ENCODE measurements at places on chromosomes 3 and 15.
A peak's percentile ranks its signal among the peaks of the same experiment; 100 is the strongest.

DNA sequence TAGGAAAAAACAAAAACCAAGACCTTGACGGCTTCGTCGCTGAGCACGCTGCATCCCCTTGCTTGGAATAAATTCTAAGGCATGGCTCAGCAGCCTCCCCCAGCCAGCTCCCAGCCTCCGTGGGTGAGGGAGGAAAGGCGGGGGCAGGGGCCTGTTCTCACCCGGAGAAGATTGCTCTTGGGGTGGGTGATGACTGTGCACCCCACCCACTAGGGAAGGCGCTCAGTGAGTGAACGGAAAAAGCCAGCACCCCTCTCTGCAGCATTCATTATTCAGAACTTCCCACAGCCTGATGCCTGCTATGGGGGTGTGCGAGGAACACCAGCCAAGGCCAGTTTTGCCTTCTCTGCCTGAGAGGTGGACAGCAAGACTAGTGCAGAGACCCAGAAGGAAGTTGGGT lies 19.3 kb upstream of the NTRK3 start:
- DNase-seq, result no peak

DNA sequence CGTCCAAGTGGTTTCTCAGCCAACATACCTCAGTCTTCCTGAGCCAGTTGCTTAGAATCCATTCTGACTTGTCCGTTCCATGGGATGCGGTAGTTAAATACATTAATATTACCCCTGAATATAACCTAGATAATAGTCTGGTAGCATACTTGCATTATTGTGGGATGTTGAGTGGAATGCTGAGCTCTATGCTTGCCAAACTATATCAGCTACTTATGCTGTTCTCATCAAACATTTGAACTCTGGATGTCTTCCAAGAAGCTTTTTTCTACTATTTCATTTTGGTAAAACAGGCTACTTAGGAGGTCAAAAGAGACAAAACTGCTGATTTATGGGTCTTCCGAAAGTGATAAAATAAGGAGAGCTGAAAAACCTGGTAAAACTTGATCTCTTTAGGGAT lies 429.5 kb downstream of the NAALADL2 start:
- no peak for DNase-seq

DNA sequence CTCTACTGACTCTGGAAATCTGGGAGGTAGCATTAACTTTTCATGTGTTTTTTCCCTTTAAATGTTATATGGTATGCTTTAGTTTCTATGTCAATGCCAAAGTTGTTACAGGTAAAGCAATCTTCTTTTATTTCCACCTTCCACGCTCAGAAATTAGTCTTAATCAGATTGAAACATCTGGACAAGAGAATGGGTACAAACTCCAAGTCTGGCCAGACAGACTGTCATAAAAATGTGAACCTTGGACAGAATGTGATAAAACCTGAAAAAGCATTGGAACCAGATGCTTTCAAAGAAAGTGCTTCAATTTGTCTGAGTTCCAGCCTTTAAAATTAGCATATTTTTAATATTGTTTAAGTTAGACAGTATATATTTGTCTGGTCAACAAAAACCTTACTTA lies 110.7 kb upstream of the P2RY1 start:
- DNase-seq, result no peak

DNA sequence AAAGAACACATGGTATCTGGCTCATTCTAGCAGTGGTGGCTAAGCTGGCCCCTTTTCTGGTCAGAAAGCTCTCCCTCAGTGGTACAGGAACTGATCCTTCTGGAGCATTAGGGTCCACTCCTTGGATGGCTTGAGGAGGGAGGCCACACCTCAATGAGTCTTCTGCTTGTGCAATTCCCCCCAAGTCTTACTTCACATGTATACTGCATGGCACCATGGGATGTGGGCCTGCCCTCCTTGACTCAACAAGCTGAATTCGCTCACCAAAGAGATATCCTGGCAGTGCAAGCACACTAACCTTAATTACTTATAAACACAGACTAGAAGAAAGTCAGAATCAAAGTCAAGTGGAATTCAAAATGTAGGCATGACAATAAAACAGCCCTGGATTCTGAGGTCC lies 133.8 kb upstream of the SLC2A2 start:
- no peak for DNase-seq

DNA sequence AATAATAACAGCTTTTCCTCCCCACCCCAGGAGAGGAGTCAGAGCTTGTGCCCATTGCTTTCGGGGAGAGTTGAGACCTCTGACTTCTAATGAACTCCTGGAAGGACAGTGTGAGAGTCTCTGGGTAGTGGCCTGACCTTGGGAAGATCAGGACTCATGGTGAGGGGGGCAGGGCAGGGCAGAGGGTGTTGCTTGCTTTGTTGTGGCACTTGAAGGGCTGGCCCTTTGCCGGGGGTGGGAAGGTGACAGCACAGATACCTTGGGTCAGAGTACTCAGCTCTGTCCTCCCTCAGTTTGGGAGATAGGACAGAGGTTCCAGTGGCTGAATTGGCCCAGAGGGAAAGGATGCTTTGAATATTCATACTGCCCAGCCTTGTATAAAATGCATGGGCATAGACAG lies 15.8 kb downstream of the RBP2 start:
- no peak for DNase-seq

- DNase-seq, result no peak
Measured at GRCh38 chr3:173986861-173987410, 589.4 kb downstream of the NLGN1 start.

GRCh38 chr15:68666812-68667450 lies 88.1 kb downstream of the CORO2B start:
- DNase-seq, result no peak

DNA sequence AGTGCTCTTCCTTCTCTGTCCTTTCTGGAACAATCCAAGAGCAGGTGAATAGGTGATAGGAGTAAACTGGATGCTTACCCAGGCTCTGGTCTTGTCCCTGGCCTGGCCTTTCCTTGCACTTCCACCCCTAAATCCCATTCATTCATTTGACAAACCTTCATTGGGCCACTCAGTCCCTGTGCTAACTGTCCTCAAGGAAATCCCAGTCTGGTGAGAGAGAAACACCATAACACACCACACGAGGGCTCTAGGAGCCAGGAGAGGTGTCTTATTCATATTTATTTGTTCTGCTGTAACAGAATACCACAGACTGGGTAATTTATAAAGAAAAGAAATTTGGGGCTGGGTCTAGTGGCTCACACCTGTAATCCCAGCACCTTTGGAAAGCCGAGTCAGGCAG lies 22.8 kb downstream of the EFCC1 start:
- peak; percentile 30 for DNase-seq

DNA sequence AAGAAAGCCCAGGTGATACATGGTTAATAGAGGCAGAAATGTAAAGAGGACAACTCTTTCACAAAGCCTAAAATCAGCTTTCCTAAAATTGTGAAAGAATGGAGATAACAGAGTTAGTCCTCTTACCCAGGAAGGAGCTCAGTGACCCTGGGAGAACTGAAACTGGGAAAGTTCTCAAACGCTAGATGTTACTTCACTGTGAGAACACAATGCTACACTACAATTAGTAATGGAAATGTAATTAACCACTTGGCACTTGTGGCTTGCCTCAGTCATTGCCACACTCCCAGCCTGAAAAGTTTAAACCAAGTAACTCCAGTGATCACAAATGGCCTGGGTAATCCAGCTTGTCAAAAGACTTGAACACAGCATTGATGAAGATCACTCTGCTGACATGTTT lies 102.7 kb upstream of the FGF7 start:
- no peak for DNase-seq

- DNase-seq, result no peak
Measured at GRCh38 chr3:109784852-109785631, 447.7 kb upstream of the DPPA4 start.

DNA sequence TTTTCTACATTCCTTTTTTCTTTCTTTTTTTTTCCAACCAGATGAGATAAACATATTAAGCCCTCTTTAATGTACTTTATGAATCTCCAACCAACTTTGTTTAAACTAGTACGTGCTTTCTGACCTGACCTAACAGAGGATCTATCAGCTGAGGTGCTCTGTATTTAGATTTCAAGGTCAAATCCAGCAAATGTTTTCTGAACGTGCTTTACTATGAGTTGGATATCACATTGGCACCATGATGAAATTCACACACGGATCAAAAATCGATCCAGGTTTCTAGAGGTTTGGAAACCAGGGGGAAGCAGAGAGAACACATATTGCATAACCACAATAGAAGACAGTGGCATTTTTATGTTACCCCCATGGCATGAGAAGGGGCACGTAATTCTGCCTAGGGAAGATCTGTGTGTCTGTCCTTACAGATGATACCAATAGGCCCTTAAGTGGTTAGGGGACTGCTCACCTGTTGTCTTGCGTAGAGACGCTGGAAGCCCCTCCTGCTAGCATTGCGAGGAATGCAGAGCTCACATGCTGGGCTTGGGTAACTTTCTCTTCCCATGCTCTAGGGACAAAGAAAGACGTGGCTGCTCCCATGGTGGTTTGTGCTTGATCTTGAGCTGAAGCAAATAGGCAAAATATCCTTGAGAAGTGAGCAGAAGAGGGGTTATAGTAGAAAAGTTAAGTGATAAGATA lies 59.3 kb upstream of the ABHD10 start:
- DNase-seq, result no peak

- no peak for DNase-seq
Measured at GRCh38 chr15:101306341-101307047, 11.4 kb upstream of the SNRPA1 start.

DNA sequence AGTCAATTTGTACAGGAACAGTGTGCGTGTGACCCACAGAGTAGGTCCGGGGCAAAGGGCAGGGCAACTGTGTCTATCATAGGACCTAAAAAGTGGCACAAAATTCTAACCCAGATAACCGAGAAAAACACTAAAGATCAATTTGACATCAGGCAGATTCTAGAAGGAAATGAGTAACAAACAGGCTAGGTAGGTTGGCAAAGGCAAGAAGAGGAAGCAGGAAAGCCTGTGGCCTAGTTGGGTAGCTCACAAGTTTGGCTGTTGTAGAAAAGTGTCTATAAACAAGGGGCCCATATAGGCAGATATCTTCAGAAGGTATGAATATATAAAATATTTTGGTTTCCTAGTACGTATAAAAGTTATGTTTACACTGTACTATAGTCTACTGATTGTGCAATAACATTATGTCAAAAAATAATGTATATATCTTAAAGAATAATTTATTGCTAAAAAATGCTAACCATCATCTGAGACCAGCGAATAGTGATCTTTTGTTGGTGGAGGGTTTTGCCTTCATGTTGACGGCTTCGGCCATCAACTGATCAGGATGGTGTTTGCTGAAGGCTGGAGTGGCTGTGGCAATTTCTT lies 13.3 kb upstream of the OR5K1 start:
- DNase-seq, result no peak

DNA sequence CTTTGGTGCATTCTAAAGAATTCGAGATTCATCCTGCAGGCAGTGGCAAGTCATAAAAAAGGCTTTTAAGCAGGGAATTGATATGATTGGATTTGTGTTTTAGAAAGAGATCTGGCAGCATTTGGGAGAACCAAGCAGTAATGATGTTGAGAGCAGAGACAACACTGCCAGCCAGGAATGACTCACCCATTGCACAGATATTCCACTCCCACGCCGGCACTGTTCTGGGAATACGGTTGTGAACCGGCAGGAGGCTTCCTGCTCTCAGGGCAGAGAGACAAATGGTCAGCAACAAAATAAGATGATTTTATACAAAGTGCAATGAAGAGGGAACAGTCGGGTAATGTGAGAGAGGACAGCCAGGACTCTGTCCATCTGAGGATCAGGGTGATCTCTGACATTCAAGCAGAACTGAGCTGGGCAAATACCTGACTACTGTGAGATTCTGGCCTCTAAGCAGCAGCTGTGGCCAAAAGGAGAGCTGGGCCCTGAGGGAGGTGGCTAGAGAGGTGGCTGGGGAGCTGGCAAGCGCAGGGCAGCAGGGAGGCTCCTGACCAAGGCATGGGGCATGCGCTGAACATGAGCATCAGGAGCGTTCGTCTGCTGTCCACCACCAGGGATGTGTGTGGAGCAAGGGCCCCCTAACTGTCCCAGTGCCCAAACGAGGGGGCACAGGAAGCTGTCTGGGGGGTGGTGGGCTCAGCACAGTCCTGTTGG lies 56.1 kb upstream of the PLXNA1 start:
- no peak for DNase-seq

- no peak for DNase-seq
Measured at GRCh38 chr3:113092746-113093145, 102.0 kb downstream of the GTPBP8 start.

- DNase-seq, result no peak
Measured at GRCh38 chr3:24530471-24530870, 35.8 kb upstream of the THRB start.

GRCh38 chr3:171184372-171184771 lies 157.9 kb upstream of the SLC2A2 start:
- no peak for DNase-seq

- DNase-seq, result no peak
Measured at GRCh38 chr3:167302678-167303077, 77.4 kb downstream of the ZBBX start.

DNA sequence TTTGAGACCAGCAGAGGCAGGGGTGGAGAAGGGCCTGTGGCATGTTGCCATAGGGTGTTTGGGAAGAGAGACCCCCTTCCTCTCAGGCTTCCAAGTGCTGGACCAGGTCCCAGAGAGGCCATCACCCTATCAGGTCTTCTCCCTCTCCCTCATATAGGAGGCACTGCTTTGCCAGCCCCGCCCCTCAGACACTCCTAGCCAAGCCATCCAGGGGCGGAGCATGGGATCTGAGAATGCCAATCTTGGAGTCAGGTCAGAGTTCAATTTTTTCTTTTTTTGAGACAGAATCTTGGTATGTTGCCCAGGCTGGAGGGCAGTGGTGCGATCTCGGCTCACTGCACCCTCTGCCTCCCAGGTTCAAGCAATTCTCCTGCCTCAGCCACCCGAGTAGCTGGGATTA lies 32.7 kb downstream of the CRABP1 start:
- DNase-seq, result no peak

DNA sequence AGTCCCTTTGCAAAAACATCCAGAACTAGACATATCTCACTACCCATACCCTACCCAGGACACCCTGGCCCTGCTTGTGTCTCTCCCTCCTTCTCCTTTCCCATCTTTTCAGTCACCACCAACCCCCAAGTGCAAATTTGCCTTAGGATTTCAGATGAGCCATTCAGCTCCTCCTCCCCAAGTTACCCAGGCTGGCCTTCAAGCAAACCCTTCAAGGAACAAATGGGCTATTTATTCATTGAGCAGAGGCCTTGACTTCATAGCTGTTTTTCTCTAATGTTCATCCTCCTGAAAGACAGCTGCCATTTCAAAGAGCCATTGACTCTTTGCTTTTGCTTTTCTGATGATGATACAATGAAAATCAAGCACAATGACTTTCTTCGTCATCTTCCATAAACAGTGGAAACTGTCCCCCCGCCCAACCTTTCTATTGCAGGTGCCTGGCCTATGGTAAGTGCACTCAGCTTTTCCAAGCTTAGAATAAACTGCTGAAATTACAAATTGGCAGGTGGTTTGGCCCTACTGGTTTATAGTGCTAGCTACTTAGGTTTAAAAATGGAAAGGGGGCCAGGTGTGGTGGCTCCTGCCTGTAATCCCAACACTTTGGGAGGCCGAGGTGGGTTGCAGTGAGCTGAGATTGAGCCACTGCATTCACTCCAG lies 26.1 kb upstream of the KLHL6 start:
- no peak for DNase-seq

DNA sequence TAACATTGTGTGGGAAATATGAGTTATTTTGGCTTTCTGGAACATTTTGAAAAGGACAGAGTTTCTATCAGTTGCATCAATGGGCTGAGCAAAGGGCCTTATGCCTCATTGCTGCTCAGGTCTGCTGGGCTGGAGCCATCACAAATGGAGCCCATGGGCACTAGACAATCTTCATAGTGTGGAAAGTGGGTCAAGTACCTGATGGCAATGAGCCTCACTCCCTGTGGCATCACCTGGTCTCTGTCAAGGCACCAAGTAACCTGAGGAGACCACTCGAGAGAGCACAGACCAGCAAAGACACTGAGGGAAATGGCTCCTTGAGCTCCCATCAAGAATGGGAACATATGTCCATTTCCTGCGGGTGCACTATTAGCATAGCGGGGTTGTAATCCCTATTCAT lies 96.7 kb upstream of the PPP2R3A start:
- DNase-seq, result no peak

All from NCI-H1436 treated with DMSO at 0.1 percent for 48 hours (cell line).